ENCODE measurements at places on chromosomes 2 and 18.

GRCh38 chr2:71240794-71241193 is 13.9 kb upstream of the PAIP2B start:
- DNase-seq = no peak

GRCh38 chr18:30544141-30544540 is 498.4 kb downstream of the DSC3 start:
- DNase-seq = no peak

- DNase-seq = no peak
These were observed 47.9 kb downstream of the RAB3GAP1 start for GRCh38 chr2:135099802-135100483.

GRCh38 chr2:12317814-12318426 is 398.8 kb upstream of the TRIB2 start:
- DNase-seq = no peak

DNA sequence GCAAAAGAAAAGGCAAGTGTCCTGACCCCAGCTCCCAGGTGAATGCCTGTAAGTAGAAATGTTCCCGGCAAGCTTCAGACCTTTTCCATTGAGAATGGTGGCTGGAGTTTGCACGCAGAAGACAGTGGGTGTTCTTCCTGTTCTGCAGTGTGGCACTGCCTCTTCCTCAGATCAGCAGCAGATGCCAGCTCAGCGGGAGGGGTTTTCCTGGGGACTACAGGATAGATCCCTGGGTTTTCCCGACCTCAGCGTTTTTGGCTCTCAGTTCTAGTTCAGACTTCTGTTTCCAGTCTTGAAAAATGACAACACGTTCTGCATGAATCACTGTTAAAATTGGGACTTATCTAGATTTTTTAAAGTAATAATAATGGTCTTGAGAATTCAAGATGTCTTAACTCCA is 39.2 kb downstream of the GRHL1 start:
- no peak for DNase-seq

GRCh38 chr2:31762085-31762484 is 181.3 kb upstream of the SRD5A2 start:
- no peak for DNase-seq

GRCh38 chr2:100964681-100965169 is 37.4 kb upstream of the RPL31 start:
- no peak for DNase-seq

GRCh38 chr2:230011617-230012016 is 57.1 kb downstream of the SLC16A14 start:
- DNase-seq = no peak

GRCh38 chr18:26357960-26358359 is 131.7 kb downstream of the TAF4B start:
- no peak for DNase-seq

- DNase-seq = no peak
These were observed 2.8 kb downstream of the NOL4 start for GRCh38 chr18:34221971-34222306.

DNA sequence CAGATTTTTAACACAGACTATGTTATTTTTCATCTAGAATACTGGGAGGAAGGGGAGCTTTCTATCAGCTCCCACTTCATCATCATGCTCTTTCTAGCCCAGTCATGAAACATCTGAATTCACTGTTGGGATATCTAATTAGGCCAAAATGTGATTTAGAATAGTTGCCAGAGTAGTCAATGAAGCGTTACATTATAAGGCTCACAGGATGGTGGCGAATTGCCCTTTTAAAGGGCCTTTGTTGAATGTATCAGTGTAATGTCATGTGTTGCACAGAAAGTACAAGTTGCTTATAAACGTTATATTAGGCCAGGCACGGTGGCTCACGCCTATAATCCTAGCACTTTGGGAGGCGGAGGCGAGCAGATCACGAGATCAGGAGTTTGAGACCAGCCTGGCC is 45.6 kb downstream of the PDE1A start:
- DNase-seq = no peak

DNA sequence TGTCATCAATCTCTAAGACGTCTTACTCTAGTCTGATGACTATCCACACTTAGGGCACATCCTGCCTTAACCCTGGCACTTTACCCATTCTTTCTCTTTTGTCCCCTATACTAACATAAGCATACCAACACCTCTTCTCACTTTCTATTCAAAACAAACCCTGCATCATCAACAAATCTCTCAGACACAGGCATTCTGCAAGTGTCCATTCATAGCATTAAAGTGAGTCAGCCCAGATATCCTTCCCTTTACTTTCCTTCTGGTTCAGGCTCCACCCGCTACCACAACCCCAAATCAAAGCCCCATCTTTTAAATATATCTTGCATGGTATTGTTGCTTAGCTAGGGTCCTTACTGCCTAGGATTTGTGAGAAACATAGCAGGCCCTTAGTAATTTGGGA is 3.8 kb downstream of the GRB14 start:
- no peak for DNase-seq

- no peak for DNase-seq
These were observed 1.6 kb upstream of the SFTPB start for GRCh38 chr2:85669549-85669948.

DNA sequence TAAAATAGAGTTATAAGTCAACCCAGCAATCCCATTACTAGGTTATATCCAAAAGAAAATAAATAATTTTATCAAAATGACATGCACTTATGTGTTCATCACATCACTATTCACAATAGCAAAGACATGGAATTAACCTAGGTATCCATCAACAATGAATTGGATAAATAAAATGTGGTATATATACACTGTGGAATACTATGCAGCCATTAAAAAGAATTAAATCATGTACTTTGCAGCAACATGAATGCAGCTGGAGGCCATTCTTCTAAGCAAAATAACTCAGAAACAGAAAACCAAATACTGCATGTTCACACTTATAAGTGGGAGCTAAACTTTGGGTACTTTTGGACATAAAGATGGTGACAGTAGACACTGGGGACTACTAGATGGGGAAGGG is 626.0 kb downstream of the ADCYAP1 start:
- no peak for DNase-seq

GRCh38 chr2:171595896-171596295 is 73.6 kb downstream of the CYBRD1 start:
- no peak for DNase-seq

DNA sequence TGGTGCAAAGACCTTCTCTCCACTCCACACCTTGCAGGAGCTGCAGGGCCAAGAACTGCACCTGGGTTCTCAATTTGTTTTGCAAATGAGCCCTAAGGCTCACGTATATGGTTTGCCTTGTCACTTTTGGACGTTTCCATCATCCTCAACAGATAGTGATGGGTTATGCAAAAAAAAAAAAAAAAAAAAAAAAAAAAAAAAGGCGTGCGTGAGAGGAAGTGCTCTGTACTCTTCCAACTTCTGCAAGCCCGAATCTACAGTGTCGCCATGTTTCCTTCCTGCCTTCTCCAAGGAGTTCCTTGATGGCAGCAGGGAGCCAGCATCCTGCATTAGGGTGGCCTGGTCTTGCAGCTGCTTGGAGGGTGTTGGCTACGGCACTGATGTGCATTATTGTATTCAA is 4.0 kb upstream of the INHBB start:
- DNase-seq = no peak

DNA sequence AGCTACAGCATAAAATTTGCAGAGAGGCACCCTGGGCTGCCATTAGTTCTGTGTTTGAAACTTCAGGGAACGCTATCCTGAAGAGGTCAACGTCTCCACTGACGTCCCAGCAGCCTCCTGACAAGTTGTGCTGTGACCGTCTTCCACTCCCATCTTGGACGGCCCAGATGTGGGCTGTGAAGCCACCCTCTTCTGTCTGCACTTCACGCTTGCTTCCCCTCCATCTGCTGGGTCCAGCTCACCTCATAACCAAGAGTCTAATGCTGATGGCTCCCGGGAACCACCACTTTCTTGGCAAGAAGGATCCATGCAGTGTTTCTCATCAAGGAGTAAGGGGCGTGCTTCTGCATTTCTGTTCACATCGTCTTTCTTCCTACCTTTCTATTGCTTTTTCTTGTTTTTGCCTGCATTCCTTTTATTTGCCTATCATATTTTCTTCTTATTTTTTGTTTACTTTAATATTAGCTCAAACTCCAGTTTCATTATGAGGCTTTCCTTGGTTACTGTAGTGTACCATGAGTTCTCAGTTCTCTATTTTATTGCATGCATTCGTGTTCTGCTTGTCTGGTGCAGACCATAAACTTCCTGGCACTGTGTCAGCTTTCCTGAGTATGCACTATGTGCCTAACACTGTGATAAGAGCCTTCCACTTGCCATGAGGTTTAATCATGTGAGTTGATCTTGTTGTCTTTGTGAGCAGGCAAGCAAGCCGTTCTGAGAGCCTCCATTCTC is 631.8 kb upstream of the RAB6C start:
- no peak for DNase-seq

DNA sequence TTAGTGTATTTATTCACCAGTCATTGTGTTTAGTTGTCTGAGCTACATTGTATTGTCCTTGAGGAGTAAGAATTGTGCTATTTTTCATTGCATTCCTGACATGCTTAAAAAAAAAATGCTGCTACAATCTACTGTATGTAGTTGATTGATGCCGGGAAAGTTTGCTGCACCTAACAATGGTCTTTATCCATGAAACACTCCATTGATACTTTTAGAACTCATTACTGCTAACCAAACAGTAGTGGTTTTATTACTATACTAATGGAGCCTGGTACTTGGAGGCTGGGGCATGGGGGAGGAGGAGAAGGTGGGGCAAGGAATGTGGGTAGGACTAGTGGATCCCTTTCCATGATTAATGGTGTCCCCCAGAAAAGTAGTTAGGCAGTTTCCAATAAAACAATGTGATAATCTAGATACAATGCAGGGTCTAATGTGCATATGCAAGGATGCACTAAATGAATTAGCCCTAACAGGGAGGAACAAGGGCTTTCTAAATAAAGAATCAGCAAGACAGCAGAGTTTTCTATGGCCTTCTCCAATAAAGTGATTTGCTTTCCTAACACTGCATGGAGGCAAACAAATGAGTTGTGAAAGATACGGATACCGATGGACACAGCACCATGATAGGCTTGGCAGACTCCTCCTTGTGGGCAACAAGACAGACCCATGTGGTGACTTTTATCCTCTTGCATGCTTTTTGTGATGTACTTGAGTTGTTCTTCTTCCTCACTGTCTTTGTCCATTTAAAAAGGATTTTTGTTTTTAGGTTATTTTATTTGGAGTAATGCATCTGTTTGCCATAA is 78.5 kb downstream of the FMNL2 start:
- DNase-seq = no peak

- no peak for DNase-seq
These were observed 446 bp downstream of the COPS9 start for GRCh38 chr2:240135706-240136012.
